ENCODE measurements at places on chromosomes 16 and 17.

DNA sequence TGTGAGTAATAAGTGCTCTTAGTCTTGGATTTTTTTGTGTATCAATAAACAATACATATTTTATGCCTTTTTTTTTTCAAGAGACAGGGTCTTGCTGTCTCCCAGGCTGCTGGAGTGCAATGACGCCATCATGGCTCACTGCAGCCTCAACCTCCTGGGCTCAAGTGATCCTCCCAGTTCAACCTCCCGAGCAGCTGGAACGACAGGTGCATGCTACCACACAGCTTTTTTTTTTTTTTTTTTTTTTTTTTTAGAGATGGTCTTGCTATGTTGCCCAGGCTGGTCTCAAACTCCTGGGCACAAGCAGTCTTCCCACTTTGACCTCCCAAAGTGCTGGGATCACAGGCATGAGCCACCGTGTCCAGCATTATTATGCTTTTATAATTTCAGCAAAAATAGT, 13.0 kb downstream of the ACSF2 start:
- DNase-seq = no peak

DNA sequence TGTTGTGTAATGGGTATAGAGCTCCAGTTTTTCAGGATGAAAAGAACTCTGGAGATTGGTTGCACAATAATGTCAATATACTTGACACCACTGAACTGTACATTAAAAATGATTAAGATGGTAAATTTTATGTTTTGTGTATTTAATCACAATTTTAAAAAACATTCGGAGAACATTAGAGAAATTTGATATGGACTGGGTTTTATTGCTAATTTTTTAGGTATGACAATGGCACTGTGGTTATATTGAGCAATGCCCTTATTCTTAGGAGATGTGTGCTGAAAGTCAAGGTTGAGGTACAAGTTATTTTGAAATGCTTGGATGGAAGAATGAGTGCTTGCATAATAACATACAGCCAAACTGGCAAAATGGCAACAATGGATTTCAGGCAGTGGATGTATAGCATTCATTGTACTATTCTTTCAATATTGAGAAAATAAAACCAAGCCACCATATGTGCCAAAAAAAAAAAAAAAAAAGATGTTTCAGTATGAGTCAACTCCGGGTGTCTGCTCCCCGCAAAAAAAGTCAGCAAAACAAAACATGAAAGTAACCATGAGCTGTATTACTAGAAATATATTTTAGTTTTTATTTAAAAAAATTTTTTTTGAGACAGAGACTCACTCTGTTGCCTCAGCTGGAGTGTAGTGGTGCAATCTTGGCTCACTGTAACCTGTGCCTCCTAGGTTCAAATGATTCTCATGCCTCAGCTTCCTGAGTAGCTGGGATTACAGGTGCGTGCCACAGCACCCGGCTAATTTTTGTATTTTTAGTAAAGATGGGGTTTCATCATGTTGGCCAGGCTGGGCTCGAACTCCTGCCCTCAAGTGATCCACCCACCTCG, 19.8 kb downstream of the HOXB1 start:
- DNase-seq = no peak

DNA sequence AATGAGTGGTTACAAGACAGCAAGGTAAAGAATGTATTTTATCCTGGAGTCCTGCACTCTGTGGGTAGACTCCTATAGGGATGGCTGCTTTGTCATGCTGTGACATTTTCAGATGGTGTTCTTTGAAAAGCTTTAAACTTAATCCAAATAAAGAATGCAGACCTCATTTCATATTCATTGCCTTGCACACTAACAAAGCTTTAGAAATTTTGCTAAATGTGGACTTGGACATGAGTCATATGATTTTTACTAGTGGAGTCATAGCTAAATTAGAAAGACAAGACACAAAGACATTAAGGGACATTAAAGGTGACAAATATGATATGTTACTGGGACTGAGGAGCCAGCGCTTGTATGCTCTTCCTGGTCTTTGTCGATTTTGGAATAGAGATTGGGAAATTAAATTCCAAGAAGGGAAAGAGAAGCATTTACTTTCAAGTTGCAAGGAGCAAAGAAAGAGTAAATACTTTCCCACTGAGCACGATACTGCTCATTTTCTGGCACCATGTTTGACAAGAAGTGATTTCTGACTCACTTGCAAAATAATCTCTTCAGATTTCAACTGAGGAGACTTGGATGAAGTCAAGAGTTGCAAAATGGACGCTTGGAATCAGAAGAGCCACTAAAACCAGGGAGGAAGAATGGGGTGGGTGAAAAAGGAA, 152.9 kb upstream of the MYOCD start:
- DNase-seq = no peak

DNA sequence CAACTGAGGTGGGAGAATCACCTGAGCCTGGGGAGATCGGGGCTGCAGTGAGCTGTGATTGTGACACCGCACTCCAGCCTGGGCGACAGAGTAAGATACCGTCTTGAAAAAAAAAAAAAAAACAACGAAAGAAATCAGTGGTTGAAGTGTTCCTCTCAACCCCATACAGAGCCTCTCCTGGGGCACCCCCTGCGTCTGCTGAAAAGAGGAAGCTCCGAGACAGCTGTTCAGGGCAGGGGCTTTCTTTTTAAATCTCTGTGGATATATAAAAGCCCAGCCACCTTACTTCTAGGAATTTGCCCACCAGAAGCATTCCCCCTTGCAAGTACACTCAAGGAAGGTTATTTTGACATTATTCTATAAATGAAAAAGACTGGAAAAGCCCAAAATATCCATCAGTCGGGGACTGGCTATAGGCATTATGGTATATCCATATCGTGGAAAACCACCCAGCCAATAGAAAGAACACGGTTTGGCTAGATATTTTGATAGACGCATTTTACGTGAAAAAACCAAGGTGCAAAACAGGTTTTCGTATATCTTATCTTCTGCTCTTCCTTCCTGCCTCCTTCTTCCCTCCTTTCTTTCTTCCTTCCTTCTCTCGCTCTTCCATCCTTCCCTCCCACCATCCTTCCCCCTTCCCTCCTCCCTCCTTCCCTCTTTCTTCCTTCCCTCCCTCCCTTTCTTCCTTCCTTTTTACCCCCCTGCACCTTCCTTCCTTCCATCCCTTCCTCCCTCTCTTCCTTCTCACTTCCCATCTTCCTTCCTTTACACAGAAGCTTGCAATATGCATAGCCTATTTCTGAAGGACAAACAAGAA, 9.2 kb upstream of the CCL22 start:
- DNase-seq = no peak

DNA sequence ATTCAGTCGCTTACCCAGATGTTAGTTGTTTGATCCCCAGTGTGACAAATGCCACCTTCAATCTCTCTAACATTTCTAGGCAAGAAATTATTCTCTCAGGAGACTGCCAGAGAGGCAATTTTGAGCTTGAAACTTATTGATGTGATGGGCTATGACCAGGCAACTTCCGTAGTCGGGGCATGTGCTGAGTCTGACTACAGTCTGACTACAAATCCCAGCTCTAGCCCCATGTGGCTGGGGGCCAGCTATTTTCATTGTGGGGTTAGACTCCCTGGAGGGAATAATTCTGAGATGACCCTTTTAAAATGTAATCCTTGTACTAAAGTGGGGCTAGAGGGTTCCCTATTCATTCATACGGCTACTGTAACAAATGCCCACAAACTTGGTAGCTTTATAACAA, 65.9 kb downstream of the RBFOX1 start:
- DNase-seq = no peak

GRCh38 chr16:80107900-80108299, 432.9 kb upstream of the DYNLRB2 start:
- DNase-seq = no peak

DNA sequence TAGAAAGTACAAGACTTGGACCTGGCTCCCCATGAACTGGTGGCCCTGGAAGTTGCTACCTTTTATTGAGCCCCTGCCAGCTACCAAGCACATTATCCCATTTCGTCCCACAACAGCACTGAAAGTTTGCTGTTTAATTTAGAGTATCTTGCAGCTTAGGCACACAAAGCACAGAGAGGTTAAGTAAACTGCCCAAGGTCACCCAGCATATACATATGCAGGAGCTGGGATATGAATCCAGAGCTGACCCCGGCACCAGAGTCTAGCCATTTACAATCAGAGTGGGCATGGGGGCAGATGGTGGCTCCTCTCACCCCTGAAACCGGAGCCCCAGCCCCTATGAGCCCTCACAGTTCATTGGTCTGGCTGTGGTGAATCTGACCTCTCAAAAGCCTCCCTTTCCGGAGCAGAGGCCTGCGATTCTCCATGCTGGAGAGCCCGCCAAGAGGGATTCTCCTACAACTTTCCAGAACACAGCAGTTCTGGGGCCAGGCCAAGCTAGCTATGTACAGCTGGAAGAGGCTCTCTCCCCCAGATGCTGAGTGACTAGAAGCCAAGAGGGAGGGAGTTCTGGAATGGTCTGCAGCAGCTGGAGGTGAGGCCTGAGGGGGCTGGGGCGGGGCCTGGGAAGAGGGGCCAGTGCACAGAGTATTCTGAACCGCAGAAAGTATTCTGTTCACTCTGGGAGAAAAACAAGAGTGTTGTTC, 58.3 kb downstream of the SREBF1 start:
- DNase-seq = no peak

GRCh38 chr17:48014595-48015111, 22.9 kb downstream of the COPZ2 start:
- no peak for DNase-seq

GRCh38 chr16:79772048-79772447, 171.5 kb upstream of the MAF start:
- DNase-seq = no peak

DNA sequence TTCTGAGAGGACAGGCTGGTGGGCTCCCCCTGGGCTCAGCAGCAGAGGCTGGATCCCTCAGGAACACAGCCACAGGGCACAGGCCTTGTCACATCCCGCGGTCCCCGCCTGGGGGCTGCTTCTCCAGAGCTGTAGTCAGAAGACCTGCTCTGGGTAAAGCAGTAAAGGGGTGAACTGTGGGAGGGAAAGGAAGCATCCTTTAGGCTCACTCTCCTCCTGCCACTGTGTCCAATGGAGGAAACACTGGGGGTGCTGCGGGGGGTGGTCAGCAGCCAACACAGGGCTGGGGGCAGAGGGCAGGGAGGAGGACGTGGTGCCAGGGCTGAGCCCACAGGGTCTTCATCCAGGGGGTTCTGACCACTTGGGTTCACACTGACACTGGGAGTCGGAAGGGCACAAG, 5.0 kb upstream of the SLC38A8 start:
- no peak for DNase-seq

GRCh38 chr16:69417520-69418199, 6.8 kb upstream of the CYB5B start:
- no peak for DNase-seq

DNA sequence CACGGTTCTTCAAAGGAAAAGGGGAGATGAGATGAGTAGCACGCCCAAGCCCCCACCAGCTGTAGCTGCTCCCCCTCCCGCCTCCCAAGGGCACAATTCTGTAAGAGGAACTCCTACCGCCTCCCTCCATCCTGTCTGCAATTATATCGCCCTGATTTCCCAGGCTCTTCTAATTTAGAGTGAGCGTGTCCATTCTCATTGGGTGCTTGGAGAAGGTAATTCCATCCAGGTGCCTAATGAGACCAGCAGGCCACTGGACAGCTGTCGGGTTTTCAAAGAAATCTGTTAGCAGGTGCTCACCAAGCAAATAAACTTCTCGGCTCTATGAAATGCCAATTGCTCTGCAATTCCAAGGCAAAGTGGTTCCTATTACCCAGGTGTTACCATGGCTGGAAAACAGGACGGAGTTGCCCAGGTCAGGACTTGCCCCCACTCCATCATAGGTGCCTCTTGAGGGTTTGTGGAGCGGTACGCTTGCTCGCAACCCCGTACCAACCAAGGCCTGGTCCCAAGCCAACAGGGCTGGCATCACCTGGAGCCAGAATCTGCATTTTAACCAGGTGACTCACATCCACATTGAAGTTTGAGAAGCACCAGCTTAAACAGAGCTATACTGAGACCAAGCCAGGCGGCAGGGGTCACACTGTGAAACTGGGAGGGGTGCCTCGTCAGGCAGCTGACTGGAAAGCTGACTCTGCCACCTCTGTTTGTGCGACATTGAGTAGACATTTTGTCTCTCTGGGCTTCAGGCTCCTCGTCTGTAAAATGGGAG, 16.5 kb upstream of the MEAK7 start:
- DNase-seq = no peak

DNA sequence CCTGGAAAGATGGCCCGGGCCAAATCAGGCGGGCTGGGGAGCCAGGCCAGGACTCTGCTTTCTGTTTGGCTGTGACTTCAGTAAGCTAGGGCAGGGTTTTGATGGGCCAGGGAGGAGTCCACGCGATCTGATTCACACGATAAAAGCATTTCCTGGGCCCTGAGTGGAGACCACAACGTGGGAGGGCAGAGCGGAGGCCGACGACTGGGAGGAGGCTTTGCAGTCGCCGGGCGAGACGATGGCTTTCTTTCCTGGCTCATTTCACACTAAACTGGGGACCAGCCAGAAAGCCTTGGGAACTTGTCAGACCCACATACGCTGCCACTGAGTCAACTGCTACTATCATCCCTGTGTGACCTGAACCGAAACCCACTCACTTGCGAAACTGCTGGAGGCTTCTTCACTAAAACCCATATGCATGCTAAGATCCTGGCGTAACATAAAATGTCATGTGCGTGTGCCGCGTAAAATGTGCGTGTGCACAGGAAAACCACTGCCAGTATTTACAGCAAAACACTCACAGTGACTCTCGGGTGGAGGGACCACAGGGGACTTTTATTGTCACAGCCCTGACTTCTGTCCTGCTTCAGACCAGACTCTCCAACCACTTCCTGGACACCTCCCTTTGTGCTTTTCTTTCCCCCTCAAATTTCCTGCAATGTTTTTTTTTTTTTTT, 14.2 kb upstream of the RHBDF2 start:
- DNase-seq = no peak

GRCh38 chr17:45923511-45924268, 29.3 kb downstream of the MAPT start:
- no peak for DNase-seq

DNA sequence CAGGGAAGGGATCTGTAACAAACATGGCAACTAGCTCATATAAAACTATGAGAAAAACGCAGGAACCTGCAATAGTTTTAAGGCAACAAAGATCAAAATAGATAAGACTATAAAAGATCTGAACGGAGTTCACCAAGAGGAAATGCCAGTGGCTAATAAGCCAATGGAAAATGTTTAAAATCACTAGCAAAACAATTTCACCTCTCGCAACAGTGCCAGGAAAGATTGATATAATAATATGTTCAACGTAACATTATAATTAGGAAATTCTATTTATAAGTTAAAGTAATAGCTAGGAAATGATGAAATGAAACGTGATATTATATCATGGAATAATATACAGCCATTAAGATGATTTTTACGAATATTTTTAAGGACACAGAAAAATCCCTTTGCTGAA, 16.0 kb downstream of the MRC2 start:
- no peak for DNase-seq

GRCh38 chr17:78432226-78433012, 54.0 kb downstream of the PGS1 start:
- peak; percentile 45 for DNase-seq

All from hypothalamus (tissue), 51 donors.